ENCODE measurements at places on chromosomes 2 and 18.

DNA sequence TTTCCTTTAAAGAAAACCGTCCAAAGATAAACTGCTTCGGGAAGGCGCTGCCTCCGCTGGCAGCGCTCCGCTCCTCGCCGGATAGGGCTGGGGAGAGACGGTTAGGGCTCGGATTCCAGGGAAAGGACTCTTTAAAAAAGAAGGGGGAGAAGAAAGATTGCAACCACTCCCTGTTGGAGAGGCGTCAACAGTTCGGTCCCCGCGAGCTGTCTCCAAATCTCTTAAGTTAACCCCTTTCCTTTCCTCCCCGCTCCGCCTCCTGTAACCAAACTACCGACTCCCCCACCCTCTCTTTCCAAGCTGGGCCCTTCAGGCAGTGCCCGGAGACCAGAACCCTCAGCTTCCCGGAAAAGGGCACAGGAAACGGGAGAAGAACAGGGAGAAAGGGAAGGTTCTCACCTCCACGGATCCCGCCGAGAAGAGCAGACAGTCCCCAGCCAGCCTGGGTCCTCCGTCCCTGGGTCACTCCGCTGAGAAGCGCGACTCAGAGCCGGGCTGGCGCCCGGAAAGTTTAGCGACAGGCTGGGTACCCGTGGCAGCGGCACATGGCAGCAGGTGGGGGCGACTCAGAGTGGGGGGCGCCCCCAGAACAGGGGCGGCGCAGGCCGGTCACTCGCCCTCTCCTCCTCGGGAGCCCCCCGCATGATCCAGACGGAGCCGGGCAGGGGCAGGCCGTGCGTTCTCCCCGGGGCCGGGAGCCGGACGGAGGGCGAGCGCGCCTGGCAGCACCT, 675 bp downstream of the FZD5 start:
- no peak for DNase-seq

GRCh38 chr18:10892786-10893185, 256.6 kb downstream of the PIEZO2 start:
- no peak for DNase-seq

- no peak for DNase-seq
These were observed 16.5 kb downstream of the SGPP2 start for GRCh38 chr2:222440673-222441422.

- no peak for DNase-seq
These were observed 6.7 kb downstream of the LDLRAD4 start for GRCh38 chr18:13225261-13225660.

DNA sequence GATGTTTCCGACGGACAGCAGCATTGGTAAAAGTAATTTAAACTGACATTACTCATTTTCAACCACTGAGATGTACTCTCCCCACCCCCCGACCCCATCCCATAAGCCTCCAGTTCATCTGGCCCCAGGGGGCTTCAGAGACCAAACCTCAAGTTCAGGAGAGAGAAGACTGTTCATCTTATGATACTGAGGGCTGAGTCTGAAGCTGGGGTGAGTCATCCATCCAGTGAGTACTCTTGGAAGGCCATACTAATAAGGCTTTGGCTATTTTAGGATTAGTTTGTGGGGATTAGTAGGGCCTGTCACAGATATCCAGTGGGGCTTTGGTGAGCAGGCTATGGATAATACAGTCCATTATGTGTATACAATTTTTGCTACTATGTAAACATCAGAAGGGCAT, 125.3 kb upstream of the APCDD1 start:
- no peak for DNase-seq

- no peak for DNase-seq
These were observed 373.2 kb upstream of the FIGN start for GRCh38 chr2:164109006-164109405.

DNA sequence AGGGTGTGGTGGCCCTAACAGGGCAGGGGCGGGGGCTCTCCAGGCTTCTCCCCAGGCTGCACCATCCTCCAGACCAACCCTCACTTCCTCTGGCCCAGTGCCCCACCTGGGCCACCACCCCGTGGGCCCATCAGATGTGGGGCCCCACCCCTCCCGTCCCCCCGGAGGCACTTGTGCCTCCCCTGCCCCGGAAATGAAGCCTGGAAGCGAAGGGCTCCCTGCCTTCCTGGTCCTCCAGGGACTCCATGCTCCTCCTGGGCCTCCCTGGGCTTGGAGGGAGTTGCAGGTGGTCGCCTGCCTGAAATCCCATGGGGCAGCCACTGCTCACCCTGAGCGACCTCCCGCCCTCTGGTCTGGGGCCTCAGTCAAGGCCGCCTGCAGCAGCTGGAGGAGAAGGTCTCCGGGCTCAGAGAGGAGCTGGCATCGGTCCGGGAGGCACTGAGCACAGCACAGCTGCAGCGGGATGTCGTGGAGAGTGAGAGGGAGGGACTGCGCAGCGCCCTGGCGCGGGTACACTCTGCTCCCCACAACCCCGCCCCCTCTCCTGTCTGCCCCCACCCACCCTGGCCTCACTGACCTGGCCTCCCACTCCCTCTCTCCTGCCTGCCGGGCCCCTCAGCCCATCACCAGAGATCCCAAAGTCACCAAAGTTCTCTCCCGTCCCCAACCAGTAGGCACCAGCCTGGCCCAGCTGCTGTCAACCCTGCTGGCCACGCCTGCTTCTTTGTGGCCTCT, 28.0 kb downstream of the CROCC2 start:
- no peak for DNase-seq

DNA sequence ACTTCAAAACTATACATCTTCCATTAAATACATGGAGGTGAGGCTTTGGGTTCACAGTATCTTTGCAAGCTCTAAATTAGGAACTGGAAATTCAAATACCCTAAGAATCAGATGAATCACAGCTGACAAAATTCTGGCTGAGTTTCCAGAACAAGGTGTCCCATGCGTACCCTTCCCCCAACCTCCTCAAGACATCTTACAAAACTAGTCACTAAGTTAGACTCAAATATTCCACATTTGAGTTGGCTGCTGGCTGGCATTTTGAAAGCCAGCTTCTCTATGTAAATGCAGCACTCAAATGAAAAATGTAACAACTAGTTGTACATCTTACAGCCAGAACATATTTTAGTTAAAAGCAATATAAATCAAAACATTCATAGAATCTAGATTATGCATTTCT, 131.0 kb upstream of the ARL5A start:
- DNase-seq: no peak

GRCh38 chr2:25275575-25275965, 66.2 kb downstream of the DNMT3A start:
- DNase-seq: no peak

DNA sequence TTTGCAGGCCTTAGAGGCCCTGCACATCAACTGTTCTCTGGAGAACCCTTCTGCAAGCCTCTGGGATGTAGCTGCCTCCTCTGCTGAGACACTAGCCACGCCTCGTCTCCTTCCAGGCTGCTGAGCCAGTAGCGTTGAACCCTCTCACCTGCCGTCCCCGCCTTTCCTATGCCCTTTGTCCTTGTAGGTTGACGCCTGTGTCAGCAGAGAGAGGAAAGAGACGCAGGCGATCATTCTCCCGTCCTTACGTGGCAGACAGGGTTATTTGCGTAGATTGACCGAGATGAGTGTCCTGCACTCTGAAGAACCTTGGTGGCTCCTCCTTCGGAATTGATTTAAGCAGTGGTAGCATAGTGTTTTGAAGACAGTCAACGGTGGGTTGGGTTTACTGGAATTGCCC, 27.8 kb downstream of the ID2 start:
- DNase-seq: no peak

DNA sequence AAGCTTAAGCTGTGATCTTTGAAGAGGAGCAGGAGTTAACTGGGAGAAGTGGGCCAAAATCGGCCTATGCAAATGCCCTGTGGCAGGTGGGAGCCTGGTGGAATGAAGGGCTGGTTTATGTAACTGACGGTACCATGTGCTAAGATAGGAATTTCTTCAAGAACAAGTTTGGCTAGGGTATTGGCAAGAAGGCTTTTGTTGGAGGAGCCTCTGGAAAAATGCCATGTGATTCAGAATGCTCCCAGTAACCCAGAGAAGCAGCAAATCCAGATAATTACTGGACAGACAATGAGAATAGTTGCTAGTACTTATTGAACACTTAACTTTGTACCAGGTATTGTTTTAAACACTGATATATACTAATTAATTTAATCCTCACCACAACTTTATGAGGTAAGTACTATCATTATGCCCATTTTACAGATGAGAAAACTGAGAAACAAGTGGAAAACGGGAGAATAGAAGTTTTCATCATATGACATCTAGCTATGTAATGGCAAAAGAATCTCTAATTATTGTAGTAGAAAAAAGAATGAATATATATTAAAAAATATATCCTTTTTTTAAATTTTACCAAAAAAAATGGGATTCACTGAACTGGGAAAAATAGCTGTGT, 9.1 kb upstream of the FAM124B start:
- DNase-seq: no peak

DNA sequence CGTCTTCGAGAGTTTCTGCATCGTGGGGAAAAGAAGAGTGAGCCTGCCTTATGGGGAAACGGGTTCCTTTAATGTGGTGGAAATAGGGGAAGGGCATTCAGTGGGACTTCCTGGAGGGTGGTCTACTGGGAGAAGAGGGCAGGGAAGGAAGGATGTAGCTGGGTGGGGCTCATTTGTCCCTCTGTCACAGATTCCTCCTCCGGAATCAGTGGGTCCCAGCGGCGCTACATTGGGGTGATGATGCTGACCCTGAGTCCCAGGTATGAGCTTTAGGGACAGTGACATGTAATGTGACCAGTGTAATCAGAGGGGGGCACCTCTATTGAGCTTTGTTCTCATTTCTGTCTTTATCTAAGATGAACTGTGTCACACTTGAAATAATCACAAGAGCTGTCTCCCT, 1.9 kb downstream of the HTRA2 start:
- DNase-seq: no peak

DNA sequence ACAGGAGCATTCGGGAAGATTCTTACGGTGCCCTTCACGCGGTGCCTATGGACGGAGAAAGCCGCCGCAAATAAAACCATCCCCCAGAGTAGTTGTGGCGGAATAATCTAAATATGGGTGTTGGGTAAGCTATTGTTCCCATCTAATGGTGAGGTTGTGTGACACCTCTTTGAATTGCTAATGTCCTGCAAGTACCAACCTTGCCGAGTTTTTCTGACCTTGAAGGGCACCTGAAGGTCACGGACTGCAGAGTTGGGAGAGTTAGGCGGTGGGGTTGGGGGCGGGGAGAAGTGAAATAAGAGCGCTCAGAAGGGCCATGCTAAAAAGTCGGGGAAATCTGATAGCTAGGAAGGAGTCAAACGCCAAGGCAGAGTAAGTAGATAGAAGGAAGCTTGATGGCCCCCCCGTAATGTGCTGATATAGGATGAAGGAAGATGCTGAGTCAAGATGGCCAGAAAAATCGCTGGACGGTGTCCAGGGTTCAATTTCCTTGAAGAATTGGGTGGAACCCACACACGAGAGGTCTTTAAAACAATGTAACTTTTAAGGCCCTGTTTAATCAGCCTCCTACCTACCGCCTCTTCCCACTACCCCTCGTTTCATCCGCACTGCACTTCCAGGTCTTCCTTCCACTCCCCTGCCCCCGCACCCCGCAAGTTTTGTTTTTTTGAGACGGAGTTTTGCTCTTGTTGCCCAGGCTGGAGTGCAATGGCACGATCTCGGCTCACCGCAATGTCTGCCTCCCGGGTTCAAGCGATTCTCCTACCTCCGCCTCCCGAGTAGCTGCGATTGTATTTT, 600 bp downstream of the KATNAL2 start:
- DNase-seq: no peak

GRCh38 chr2:7803515-7803914, 878.3 kb upstream of the ID2 start:
- DNase-seq: no peak

DNA sequence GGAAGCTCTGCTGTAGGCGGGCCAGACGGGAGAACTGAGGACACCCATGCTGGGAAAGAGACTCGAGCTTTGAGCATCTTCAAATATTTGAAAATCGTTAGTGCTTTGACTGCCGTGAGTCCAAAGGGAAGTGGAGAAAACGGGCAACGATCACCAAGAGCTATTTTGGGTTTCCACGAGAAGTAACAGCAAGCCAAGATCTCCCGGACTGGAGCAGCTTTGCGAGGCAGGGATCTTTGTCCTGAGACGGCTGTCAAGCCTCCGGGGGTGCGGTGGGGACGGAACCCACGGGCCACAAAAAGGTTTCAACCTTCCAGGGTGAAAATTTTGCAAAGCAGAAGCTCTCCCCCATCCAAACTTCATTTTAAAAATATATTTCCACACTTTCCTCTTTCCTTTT, 195.8 kb downstream of the NDUFA10 start:
- no peak for DNase-seq
